ENCODE measurements at places on chromosomes 3 and 15.
A peak's percentile ranks its signal among the peaks of the same experiment; 100 is the strongest.

GRCh38 chr15:87829332-87830050 lies 427.0 kb downstream of the NTRK3 start:
- no peak for DNase-seq

DNA sequence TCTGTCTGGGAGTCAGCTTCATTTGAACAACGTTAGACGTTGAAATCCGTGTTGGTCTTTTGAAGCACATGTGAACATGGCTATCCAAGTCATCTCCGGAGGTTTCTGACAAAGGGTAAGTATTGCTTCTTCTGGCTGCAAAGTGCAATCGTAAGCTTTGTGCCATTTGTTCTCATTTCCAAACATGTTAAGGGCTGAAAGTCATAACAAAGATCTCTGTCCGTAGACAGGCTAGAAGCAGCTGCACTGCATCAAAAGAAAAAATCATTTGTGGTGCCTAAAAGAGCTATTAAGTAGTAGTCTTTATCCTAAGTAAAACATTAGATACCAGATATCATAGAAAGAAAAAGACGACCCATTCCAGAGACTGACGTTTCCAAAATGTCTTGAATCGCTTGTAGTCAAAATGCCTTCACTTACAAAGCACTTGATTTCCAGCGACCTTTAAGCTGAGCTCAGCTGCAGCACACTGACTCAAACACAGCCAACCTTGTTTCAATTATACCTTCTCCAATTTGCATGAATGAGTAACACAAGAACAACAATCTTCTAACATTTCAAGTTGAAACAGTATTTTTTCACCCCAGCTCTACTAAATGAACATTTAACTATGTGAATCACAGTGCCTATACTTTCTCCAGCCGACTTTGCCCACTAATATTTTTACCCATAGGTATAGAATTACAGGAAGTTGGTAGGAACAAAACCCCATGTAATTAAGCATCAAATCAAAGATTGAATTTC lies 76.6 kb downstream of the NEDD4 start:
- peak; percentile 53 for DNase-seq

DNA sequence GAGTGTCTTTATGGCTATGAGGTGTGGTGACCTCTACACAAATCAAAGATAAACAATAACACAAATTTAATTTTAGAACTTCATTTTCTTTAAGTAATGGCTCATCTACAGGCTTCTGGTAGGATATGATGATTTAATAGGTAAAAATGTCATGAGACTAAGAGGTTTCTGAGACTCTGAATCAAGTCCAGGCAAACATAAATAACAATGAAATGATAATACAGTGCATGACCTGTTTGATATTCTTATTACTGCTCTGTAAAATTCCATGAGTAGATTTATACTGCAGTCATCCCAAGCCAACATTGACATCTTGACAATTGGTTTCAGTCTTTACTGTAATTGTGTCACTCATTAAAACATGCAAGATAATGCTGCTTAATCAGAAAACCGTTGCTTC lies 936.8 kb downstream of the MCTP2 start:
- DNase-seq = no peak

DNA sequence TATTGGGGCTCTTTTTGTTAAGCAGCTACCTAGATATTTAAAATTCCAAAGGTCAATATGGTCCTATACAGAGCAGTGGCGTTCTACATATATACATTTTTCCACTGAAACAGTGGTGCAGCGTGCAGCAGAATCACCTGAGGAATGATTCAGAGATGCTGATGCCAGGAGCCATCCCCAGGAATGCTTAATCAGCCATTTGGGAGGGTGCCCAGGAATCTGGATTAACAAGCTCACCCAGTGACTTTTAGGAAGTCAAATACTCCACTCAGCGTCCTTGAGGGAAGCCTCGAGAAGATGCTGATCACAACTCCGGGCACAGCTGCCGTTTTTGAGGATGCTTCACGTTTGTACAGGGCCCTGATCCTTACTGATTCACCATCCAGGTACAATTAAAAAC lies 82.6 kb upstream of the ARHGEF3 start:
- DNase-seq = peak; percentile 75

DNA sequence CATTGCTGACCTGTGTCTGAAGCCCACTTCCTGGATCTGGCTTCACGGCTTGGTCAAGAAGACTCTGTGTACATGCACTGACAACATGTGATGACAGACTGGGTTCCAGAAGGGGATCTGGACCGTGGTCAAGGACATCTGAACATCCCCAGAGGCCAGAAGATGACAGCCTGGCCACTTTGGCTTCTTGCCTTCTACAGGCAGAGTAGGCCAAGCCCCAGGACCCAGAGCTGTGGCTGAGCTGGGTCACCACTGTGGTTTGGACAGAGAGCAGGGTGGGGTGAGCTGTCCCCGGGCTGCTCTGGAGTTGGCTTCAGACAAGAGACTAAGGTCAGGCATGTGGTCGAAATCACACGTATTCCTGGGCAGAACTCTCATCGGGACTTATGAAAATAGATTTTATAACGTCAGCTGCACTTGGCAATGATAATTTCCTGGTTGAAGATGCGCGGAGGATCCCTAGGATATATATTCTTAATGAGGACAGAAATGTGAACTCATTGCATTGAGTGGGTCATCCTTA lies 114.1 kb upstream of the FRMD4B start:
- DNase-seq = no peak

- DNase-seq = no peak
Measured at GRCh38 chr3:172580680-172581401, 57.6 kb upstream of the TNFSF10 start.

DNA sequence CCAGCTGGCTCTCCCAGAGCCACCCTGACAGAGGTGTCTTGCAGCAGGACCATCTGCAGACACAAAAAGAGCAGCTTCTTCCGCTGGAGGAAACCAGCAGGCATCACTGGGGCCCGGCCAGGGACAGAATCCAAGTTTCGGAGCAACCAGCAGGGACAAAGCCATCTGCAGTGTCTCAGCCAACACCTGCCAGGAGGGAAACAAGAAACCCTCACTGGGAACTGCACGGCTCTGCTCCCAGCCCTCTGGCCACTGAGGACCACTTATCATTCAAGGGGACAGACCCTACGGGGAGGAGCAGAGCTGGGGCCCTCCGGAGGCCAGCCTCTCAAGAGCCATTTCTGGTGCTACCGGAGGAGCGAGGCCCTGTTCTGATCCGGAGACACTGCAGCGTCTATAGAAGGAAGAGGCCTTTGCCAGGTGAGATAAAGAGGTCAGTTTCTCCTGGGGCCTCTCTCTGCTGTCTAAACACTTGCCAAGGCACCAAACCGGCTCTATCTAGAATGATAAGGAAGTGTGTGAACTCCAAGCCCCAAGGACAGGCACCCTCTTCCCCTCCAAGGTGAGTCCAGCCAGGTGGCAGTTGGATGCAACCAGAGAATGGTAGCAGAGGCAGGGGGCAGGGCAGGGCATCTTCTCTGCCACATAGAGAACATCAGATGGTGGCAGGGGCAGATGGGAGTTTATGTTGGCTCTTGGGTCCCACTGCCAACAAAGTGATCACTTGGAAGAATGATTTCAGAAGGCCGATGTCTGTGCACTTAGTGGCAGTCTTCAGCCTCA lies 89.0 kb downstream of the CHSY1 start:
- no peak for DNase-seq

- DNase-seq = no peak
Measured at GRCh38 chr15:27855137-27855536, 244.0 kb downstream of the OCA2 start.

DNA sequence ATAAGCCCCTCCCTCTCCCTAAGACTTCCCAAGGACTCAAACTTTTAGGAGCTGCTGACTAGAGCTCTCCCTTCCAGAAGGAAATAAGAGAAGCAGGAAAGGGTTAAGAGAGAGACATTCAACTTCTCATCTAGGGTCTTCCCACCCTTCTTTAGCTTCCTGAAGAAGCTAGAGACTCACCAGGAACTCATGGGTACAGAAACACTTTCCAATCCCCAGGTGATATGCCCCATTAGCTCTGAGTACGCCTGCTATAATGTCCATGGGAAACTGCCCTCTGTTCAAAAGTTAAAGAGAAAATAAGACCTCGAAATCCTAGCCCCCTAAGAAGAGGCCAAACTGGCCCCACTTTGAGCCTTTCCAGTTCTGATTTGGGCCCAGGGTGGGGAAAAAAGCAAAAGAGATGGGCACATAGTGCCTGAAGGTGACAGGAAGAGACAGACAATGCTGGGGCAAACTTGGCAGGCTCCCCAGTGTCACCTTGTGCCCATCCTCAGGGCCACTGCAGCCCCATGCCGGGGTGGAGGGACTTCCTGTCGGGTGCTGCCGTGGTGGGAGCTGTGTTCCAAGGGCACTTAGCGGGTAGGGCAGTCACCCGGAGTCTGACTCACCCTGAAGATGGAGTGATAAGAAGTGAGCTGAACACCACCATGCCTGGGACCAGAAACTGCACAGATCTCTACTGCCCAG lies 29.5 kb downstream of the CCDC12 start:
- no peak for DNase-seq

DNA sequence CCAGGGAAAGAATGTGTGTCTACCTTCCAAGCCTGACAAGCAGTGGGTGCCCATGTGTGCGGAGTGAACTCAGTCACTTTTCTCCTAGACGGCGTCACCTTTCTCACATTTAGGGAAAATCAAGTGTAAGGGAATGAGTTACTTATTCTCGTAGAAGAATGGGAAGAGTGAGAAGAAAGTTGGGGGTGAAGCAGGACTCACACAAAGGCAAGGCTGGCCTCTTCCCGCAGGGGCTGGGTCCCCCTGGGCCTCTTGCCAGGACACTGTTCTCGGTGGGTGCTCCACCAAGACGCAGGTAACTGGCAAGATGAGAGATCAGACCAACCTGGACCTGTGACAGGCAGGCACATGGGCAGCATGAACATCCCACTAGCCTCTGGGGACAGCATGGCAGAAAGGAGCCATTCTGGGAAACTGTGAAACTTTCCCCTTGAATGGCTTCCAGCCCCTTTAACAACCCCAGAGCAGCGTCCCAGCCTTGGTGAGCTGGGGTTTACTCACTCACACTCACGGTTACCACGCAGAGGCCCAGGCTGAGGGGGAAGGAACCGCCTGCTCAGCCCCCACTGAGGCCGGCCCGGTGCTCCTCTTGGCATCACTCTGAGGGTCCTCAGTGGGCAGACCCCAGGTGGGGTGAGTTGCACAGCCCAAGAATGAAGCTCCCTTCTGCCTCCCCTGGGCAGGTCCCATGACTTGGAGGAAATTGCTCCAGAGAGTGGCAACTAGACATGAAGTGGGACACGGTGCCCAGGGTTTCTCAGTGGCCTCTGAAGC lies 15.0 kb upstream of the SRP14 start:
- DNase-seq = no peak

- no peak for DNase-seq
Measured at GRCh38 chr15:25969886-25970285, 106.8 kb upstream of the ATP10A start.

- no peak for DNase-seq
Measured at GRCh38 chr3:53715815-53716483, 130.3 kb downstream of the CHDH start.

DNA sequence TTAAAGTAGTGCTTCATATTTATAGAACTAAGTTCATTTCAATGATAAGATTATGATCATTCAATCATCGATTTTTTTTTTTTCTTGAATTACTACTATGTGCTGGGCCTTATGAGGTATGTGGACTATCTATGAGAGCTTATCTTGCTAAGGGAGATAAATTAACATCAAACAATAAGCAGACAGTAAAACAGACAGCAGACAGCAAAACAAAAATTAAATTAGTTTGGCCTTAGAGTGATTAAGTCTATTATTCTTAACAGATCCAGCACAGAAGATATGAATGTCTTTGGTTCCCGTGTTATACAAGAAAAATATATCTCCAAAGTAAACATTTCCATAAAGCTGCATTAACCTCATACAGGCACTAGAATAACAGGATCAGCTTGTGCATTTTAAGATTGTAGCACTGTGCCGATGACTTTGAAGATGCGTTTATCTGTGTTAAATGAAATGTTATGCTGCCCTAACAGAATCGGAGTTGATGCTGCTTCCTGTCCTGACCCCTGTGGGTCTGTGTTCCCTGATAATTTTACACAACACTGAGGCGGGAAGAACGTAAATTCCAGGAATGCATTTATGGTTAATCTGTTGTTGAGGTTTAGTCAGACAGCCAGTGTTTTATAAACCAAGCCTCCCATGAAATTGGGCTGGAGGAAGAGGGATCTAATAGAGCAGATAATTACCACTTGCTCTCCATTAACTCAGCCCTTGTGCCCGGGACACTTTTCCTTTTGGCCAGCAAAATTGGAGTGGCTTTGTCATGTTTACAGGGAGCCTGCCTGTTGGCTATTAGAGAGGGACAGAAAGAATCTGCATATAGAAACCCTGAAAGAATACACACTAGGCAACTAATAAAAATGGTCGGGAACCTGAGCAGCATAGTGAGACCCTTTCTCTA lies 80.8 kb downstream of the GHSR start:
- no peak for DNase-seq

- DNase-seq = no peak
Measured at GRCh38 chr3:144034715-144035290, 63.2 kb downstream of the DIPK2A start.

DNA sequence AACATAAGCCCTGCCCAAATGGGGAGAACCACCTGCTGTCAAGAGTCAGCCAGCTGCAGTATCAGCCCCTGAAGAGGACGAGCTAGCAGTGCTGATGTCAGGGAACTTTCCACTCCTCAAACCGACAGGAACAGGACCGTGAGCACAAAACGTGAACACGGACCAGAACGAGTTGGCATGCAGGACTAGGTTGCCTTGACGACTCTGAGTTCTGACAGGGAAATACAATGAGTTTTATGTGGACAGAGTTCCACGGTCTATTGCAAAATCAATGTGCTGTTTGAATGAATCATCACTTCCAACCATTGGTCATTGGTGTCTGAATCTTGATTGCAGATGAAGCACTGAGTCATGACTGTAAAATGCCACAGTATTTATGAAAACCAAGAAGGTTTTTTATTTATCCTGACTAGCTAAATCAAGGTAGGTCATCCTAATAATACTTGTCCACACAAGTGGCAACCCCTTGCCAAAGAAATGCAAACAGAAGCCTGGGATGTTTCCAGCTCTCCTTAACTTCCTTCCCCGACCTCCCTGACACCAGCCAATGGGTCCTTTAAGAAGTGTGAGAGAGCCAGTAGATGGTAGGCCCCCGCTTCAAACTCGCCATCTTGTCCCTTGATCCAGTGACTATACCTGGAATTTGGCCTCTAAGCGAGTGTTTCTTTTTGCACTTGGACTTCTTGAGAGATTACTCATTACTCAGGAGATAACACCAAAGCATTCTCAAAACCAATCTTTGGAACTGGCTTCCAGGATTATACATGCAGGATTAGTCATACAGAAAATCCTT lies 119.6 kb downstream of the ASB7 start:
- peak; percentile 100 for DNase-seq
